ENCODE measurements at places on chromosomes 7 and 10.

GRCh38 chr7:71801976-71802375 lies 610.2 kb downstream of the CALN1 start:
- no peak for DNase-seq

DNA sequence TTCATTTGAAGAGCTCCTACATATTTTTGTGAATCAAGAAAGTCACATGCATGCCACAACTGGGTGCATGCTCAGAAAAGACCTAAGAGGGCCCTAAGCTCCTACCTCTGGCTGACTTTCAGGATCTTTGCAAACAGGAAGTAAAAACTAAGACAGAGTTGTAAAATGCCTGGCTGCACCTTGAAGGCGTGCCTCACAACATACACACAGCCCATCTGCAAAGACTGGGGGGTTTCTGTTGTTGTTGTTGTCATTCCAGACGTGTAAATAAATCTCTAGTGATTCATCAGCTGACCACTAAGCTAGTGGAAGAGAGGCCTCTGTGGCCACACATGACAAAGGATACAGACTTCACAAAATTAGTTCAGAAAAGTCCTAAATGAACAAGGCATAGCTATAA lies 31.8 kb downstream of the SMURF1 start:
- DNase-seq, result no peak

GRCh38 chr10:126350216-126350992 lies 37.9 kb downstream of the ADAM12 start:
- peak; percentile 89 for DNase-seq

DNA sequence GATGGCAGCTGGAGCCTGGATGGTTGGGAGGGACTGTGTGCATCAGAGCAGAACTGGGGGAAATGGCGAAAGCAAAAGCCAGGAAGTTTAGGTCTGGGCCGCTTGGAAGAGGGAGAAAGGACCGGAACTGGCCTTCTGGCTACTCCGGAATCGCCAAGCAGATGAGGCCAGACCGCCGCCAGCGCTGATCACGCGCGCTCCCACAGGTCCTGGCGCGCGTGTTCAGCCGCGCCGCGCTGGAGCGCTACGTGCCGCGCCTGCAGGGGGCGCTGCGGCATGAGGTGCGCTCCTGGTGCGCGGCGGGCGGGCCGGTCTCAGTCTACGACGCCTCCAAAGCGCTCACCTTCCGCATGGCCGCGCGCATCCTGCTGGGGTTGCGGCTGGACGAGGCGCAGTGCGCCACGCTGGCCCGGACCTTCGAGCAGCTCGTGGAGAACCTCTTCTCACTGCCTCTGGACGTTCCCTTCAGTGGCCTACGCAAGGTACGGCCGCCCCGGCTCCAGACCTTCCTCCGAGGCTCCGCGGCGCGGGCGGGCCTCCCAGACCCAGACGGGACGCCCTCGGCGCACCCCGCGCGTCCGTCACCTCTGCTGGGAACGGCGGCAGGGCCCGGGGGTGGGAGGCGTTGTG lies 2.0 kb downstream of the CYP26C1 start:
- no peak for DNase-seq

DNA sequence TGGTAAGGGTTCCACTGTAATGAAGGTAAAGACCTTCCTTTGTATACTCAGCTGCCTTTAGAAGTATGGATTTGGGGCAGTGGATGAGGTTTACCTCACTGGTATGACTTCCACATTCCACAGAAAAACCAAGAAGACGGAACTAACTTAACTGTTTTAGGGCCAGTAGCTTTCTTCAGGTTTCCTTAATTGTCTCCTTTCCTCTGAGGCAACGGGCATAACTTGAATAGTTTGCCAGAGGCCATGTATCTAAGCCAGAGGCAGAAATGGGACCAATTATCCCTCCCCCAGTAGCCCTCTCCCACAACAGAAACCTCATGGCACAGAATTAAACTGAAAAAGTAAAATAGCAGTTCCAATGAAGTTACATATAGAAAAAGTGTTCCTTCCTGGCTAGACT lies 281.7 kb downstream of the PHTF2 start:
- no peak for DNase-seq

GRCh38 chr7:7924303-7924702 lies 44.3 kb upstream of the GLCCI1 start:
- DNase-seq, result no peak

- no peak for DNase-seq
These were observed 801.2 kb upstream of the ZWINT start for GRCh38 chr10:57162231-57162630.

All from astrocyte of the spinal cord (primary cell).